ENCODE measurements at places on chromosomes 6 and 20. TPM values are rescaled to one million over a fixed set of nuclear protein-coding genes. Genes with fewer than 3 reads are reported as not detected.

The DEFB124 gene
- not detected for polyA plus RNA-seq

The FOXP4 gene
- 30.8 TPM for polyA plus RNA-seq

The SPEF1 gene
- not detected for polyA plus RNA-seq

The NKAIN4 gene
- polyA plus RNA-seq, result 32.8 TPM

The FGD2 gene
- polyA plus RNA-seq, result 3.1 TPM

The ARFGEF3 gene
- polyA plus RNA-seq, result 0.80 TPM

The AGER gene
- polyA plus RNA-seq, result 7.4 TPM

The LY6G6F gene
- not detected for polyA plus RNA-seq

- DNase-seq, result no peak
These were observed 206.3 kb downstream of the EPHA7 start for GRCh38 chr6:93213028-93213427.

DNA sequence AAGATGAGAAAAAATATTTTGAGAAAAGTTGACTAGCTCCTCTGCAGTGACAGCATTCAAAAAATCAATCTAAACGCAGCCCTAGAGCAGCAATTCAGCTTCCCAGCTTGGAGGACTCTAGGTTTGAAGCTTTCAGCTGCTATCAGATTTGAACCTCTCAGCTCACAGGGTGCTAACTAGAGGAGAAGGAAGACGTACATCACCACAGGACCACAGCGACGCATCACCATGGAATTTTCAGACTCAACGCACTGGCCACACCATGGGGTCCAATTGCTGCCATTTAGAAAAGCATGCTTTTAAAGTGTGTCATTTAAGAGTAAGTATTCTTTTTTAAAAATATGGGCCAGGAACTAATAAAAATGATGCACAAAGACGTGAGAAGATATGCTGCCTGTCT lies 45.0 kb upstream of the FUCA2 start:
- no peak for DNase-seq

GRCh38 chr6:94005835-94006234 lies 586.5 kb upstream of the EPHA7 start:
- DNase-seq, result no peak

- no peak for DNase-seq
These were observed 3.7 kb upstream of the OLIG3 start for GRCh38 chr6:137497721-137498463.

- DNase-seq, result no peak
These were observed 82.8 kb upstream of the FOXA2 start for GRCh38 chr20:22667198-22667597.

DNA sequence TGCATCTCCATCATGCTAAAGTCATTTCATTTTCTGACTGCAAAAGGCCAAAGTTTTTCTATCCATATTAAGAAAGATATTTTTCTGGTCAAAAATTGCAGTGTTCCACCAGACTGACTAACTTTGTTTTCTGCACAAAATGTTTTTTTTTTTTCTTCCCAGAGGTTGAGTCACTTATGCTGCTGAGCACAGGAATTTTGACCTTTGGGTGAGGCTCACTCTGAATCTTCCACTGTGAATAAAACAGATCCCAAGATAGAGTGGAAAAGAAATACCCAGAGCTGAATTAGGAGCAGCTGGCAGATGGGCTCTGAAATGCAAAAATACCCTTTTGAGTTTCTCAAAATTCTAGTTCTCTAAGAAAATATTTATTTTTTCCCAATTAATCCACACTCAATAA lies 996.8 kb downstream of the KIF16B start:
- DNase-seq, result no peak

DNA sequence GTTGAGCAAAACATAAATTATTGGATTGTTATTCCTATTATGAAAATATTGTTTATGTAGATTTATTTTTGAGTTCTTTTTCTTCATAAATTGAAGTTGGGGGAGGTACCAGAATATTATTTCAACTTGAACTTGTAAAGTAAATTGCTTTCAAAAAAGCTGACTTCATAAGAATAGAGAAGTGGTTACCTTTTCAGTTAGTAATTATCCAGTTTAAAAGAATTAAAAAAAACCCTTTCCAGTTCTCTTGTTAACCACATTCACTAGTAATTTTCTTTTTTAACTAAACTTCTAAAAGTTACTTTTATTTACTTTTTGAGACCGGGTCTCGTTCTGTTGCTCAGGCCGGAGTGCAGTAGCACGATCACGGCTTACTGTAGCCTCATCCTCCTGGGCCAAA lies 124.3 kb downstream of the CDKAL1 start:
- no peak for DNase-seq

- DNase-seq, result no peak
These were observed 46.9 kb downstream of the BLOC1S5 start for GRCh38 chr6:8017276-8017701.

DNA sequence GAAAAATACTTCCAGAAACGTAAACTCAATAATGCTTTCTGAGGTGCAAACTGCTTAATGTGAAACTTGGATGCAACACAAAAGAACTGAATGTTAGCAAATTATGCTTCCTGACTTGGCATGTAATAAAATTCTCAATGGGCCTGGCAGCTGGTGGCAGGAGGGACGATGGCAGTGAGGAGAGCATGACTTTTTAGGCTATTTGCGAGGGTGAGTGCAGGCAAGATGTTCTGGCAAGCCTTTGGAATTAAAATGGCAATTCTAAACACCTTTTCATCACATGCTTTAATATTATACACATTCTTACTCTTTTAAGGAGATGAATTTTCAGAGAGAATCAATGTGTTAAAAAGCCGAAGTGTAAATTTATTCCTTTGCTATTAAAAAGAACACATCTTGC lies 224.8 kb upstream of the CDH4 start:
- DNase-seq, result no peak

GRCh38 chr6:11833626-11834592 lies 55.3 kb upstream of the ADTRP start:
- DNase-seq, result no peak

- DNase-seq, result no peak
These were observed 2.9 kb upstream of the SPINT3 start for GRCh38 chr20:45518282-45518681.

GRCh38 chr6:87682310-87682709 lies 19.7 kb downstream of the AKIRIN2 start:
- no peak for DNase-seq

GRCh38 chr20:4061987-4062386 lies 46.6 kb upstream of the RNF24 start:
- DNase-seq, result no peak

GRCh38 chr6:31659649-31660380 lies 763 bp downstream of the C6orf47 start:
- DNase-seq, result no peak

GRCh38 chr6:90024633-90025032 lies 130.4 kb downstream of the GJA10 start:
- DNase-seq, result no peak

GRCh38 chr20:58614984-58615760 lies 35.9 kb upstream of the STX16 start:
- DNase-seq, result no peak

DNA sequence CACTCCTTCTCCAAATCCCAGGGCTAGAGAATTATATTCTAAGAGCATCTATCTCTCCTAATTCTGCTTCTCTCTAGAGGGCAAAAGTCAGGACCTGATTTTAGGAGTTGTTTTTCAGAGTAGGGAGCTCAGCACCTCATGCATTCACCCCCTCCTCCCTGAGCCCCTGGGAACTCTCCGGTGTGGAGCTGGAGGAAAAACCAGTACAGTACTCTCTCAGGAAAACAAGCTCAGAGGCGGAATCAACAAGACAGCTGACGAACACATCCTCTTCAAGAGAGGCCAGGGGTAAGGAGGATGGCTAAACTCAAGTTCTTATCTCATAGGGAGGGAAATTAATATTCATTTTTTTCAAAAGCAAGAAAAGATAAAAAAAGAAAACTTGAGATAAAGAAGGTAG lies 120.1 kb upstream of the CDYL start:
- no peak for DNase-seq

- no peak for DNase-seq
These were observed 116.9 kb downstream of the TTLL2 start for GRCh38 chr6:167441715-167442206.

DNA sequence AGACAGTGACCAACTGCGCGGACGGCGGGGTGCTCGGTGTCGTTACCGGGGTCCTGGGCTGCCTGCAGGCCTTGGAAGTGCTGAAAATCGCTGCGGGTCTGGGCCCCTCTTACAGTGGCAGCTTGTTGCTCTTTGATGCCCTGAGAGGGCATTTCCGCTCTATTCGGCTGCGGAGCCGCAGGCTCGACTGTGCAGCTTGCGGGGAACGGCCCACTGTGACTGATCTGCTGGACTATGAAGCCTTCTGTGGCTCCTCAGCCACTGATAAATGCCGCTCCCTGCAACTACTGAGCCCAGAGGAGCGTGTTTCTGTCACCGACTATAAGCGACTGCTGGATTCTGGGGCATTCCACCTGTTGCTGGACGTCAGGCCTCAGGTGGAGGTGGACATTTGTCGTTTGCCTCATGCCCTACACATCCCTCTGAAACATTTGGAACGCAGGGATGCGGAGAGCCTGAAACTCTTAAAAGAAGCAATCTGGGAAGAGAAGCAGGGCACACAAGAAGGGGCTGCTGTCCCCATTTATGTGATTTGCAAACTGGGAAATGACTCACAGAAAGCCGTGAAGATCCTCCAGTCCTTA lies 1.0 kb downstream of the MOCS3 start:
- DNase-seq, result no peak

- DNase-seq, result no peak
These were observed 131.8 kb downstream of the SLC23A2 start for GRCh38 chr20:4869290-4870193.
